ENCODE measurements at places on chromosomes 11 and 22.
A peak's percentile ranks its signal among the peaks of the same experiment; 100 is the strongest.

GRCh38 chr11:72653649-72654048 lies 20.6 kb downstream of the PDE2A start:
- DNase-seq = no peak

DNA sequence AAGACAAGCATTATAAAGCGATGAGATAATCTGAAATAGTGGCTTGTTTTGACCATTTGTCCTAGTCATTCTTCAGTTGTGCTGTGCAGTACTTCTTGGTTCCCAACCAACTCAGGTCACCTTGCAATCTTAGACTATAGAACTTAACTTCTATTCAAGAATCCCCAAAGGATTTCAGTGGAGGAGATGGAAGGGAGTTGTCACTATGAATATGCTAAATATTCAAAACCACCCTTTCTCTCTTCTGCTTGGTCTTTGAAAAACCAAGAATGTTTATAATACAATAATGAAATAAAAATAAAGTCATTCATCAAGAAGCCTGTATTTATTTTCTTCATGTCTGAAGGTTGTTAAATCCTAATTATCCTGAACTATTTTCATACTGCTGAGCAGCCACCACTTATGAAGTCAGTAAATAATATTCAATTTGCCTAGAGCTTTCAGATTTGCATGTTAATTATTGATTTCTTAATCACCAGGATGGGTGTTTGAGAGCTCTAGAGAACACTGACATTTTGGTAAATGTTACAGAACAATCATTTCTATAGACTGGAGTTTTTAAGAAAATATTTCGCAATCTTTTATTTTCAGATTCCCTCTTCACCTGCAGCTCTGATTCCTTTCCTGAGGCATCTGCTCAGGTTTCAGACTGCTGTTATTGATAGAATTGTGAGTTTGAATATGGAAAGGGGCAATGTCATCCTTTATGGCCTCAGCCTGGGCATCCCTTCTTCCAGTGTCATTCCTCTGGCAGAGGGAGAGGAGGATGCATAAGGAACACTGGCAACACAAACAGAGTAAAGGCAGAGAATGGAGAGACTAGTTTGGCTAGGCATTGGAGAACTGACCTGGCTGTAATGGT lies 91.5 kb upstream of the USP47 start:
- no peak for DNase-seq

DNA sequence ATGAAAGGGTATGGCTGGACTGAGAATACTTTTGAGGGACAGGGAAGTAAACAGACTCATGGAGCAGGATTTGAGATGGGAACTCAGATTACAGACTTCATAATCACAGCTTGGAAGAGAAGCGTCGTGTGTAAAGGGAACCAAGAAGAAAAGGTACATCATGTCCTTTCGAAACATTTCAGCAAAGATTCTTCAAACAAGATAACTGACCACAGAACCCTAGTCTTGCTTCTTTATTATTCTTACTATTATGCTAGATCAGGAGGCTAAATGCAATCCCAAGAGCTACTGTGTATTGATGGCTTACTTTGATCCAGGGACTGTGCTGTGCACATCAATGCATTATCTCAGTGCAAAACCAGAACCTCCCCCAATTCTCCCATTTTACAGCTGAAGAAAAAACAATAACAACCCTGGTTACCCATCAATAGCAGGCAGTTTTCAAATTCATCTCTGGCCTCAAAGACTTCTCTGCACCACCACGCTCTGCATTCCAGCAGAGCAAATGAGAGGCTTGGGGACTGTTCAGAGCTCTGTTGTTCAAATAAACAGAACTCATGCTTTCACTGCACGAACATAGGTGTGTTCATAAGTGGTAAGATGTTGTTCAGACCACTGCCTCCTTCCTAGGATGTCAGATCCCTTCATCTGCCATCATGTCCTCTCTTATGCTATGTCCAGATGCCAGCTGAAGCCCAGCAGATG lies 104.8 kb upstream of the NAV2 start:
- DNase-seq = no peak

DNA sequence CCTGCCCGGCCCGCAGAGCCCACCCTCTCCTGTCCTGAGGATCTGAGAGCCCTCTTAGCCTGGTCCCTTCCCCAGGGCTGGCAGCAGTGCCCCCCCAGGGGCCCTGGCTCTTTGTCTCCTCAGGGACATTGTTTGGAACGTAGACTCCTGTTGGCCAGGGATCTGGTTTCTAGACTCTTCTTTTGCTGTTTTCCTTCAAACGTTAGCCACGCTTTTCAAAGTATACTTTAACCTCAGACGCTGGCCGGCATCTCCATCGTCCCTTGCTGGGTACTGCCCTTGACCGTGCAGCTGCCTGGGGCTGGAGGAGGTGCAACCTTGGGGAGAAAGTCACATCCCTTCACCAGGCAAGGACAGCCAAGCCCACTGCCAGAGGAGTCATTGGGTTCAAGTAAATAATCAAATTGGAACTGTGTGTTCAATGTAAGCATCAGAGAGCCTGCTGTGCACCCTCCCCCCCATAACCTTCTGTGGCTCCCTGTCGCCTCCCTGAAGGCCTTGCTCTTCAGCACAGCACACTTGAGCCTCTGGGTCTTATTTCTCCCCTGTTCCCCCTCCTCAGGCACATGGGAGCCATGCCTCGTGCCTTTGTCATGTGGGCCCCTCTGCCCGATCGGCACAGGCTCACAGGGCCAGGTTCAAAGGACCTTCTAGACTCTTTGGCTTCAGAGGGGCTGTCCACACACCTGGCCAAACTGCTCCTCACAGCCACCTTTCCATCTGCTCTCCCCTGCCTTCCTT lies 21.8 kb upstream of the WNT7B start:
- DNase-seq = no peak

DNA sequence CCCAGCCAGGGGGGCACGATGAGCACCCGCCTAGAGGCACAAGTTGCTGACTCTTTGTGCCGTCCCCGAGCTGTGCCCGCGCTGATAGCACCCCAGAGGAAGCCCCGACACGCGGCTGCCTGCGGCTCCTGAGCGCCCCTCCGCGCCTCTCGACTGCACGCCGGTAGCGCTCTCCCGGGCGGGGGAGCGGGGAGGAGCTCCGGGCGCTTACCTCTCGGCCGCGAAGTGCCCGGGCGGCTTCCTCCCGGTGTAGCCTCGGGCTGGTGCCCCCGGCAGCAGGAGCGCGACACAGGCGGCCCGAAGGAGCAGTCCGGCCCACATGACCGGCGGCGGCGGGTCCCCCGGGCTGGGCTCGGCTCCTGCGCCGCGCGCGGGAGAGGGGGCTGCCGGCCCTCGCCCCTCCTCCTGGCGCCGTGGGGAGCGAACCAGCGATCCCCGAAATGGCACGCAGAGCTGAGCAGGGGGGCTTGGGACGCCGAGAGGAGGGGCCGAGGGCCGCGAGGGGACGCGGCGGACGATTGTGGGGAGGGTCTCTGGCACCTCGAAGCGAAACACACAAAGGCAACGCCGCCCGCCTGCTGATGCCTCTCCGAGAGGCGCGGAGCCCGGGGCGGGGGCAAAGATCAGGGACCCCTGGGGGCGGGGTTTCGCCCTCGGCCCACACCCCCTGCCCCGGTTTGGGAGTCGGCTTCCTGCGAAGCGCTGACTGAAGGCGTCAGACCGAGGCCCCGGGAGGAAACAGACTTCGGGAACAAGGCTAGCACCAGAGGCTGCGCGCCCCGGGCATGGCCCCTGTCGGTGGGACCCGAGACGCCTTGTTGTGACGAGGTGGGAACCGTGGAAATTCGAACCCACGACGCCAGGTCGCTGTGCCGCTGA lies at the start of gene VWCE:
TSS of gene VWCE (minus strand) at position 600 of the 879 bp plus-strand sequence. CDS start at position 321, 279 bp downstream.
- peak; percentile 89 for DNase-seq

DNA sequence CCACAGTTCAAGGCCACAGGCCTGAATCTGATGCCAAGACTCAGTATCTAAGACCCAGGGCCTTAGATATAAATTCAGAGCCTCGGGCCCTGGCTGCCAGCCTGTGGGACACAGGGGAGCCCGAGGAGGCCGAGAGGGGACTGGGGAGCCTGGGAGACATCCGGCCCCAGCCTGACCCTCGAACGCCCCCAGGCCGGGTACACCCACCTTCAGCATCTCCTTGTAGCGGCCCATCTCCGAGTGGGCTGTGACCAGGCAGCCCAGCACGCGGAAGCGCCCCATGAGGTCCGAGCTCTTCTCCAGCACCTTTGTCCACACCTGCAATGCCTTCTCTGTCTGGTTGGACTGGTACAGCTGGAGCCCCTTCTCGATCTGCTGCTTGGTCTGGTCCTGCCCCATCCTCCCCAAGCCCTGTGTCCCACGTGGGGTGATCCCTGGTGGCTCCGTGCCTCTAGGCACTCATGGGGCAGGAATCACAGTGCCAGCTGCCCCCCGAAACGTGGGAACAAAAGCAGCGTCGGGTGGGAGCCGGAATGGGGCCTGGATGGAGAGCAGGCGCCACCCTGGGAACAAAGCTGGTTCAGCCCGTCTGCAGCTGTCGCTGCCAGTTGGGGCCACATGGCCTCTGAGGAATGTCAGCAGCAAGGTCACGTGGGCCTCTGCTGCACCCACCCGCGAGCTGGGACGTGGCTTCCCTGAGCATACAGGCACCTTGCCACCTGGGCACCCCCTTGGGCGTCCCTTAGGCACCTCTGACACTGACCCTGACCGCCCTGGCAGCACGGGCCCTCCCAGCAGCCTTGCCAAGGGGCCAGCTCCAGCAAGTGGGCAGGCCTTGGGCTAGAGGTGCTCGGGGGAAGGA lies at the start of gene RAPSN:
TSS of gene RAPSN (minus strand) at position 571 of the 862 bp plus-strand sequence. CDS start at position 399, 172 bp downstream.
- DNase-seq = no peak

DNA sequence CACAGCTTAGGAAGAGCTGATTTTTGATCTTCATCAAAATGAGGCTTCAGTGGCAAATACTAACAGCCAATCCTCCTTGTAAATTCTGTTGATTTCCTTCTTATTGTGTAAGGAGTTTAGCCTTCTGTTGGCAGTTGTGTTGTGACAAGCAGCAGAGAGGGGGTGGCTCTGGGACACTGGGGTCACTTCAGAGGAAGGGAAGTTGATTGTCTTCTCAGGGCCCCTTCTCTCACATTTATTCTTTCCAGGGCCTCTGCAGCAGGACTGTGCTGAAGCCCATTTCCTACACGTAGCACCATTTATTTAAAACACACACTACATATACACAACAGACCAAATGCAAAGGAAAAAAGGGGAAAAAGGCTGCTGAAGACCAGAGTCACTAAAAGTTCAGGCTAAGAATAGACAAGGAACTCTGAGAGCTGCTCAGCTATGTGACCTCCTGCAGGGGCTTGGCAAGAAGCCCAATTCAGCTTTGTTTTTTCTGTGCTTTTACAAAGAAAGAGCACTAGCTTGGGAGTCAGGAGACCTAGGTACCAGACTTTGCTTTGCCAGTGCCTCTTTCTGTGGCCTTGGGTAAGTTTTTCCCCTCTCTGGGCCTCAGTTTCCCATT lies 28.3 kb upstream of the UPB1 start:
- peak; percentile 54 for DNase-seq

DNA sequence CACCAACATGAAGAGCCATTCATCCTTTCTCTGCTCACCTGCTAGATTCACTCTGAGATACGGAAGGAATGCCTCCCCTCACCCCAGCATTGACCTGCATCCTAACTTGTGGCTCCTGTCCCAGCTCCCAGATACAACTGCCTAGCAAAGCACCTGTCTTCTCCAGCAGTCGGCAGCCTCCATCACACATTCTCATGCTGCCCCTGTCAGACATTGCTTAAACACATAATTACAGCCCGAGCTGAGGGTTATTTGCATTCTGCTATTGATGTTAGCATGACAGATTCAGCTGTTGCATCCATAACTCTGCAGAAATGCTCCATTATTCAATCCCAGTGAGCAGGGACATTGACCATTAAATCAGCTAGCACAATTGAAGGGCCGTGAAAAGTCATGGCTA lies 184.4 kb upstream of the NARS2 start:
- DNase-seq = no peak

DNA sequence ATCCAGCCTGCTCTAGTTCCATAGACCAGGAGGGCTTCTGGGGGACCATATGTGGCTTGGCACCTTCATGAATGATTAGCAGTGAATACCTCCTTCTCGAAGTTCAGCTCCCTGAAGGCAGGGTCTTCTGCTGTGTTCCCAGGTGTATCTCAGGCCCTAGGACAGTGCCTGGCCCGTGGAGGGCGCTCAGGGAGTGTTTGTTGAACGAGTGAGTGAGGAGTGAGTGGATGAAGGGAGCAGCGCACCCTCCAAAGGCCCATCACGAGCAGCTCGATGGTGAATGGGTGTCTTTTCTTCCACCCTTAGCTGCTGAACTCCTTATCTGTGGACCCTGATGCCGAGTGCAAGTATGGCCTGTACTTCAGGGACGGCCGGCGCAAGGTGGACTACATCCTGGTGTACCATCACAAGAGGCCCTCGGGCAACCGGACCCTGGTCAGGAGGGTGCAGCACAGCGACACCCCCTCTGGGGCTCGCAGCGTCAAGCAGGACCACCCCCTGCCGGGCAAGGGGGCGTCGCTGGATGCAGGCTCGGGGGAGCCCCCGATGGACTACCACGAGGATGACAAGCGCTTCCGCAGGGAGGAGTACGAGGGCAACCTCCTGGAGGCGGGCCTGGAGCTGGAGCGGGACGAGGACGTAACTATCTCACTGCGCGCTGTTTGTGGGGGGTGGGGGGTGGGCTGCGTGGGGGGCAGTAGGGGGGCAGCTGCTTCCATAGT lies 9.5 kb downstream of the ANO1 start:
- peak; percentile 51 for DNase-seq

DNA sequence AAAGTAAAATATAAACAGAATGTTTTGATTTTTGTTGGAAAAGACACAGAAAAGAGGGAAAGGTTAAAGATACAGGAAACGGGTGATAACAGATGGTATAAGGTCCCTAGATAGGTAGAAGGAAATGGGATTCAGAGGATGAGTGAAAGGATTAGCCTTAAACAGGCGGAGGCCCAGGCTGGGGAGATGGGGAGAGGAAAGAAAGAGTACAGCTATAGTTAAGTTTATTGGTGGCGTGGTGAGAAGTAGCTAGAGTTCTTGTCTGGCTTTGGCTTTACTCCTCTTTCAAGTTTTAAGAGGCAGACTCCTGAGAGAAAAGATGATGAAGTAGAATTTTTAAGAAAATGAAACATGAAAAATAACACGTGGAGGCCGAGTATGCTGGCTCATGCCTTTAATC lies 13.7 kb downstream of the ZBTB44 start:
- no peak for DNase-seq

DNA sequence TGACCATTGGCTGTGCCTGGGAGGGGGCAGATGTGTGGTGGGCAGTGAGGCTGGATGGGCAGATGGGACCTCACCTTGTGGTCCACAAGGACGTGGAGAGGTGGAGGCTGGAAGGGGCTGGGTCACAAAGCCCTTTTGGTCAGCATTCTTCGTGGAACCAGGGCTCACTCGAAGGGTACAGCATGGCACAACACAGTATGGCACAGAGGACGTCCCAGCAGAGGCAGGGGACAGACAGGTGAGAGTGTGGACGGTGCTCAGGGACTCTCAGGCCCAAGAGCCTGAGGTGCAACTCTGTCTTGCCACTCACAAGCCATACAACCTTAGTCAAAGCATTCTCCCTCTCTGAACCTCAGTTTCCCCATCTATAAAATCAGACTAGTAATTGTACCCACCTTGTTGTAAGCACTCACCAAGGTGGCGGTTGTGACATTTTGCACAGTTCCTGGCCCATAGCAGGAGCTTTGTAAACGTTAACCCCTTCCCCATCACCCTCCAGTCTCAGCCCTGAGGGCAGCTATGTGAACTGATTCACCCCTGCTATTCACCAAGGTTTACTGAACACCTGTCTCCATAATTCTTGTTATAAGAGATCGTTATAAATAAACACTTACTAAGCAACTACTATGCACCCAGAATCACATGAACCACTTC lies 11.6 kb upstream of the TSKU start:
- DNase-seq = no peak

- no peak for DNase-seq
Measured at GRCh38 chr11:71914617-71915189, 13.7 kb downstream of the XNDC1N start.
